ENCODE measurements at places on chromosomes 12 and 14.

GRCh38 chr12:66132408-66132807 lies 1.9 kb upstream of the LLPH start:
- no peak for DNase-seq

DNA sequence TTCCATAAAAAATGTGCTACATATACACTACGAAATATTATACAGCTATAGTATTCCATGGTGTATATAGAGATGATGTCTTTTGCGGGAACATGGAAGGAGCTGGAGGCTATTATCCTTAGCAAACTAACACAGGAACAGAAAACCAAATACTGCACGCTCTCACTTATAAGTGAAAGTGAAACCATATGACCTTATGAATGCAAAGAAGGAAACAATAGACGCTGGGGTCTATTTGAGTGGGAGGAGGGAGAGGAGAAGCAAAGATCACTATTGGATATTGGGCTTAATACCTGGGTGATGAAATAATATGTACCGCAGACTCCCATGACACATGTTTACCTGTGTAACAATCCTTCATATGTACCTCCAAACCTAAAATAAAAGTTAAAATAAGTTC lies 142.8 kb downstream of the LRFN5 start:
- no peak for DNase-seq

- no peak for DNase-seq
These were observed 319.2 kb upstream of the DDHD1 start for GRCh38 chr14:53472306-53472705.

GRCh38 chr14:94560291-94560665 lies 964 bp upstream of the SERPINA4 start:
- no peak for DNase-seq

DNA sequence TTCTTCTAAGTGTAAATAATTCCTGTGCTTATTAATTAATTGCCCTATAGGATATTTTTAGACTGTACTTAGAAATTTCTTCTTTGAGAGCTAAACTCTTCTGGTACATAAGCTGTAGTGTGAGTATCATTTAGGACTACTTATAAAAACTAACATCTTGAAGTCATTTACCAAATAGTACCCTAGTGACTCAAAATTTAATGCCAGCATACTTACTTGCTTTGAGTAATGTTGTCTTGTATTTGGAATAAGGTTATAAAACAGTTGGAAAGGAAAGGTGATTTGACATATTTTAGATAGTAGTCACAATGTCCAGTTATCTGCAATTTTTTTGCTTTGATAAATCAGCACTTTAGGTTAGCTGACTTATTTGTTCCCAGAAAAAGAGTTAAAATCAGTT lies 39.1 kb downstream of the SPATA7 start:
- no peak for DNase-seq

DNA sequence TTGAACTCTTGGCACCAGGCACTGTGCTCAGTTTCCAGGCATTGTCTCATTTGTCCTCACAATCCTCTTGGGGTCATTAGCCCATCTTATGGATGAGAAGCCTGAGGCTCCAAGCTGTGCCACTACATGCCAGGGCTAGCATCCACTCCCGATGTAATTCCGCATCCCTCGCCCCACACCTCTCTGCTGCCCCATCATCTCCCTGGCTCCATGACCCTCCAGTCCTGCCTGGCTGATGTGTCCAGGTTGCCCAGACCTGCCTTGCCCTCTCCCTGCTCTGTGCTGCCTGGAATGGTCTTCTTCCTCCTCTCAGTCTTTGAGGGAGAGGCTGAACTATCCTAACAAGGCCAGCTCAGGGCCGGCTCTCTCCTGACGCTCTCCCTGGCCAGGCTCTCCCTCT lies 27.5 kb downstream of the PIGH start:
- no peak for DNase-seq

DNA sequence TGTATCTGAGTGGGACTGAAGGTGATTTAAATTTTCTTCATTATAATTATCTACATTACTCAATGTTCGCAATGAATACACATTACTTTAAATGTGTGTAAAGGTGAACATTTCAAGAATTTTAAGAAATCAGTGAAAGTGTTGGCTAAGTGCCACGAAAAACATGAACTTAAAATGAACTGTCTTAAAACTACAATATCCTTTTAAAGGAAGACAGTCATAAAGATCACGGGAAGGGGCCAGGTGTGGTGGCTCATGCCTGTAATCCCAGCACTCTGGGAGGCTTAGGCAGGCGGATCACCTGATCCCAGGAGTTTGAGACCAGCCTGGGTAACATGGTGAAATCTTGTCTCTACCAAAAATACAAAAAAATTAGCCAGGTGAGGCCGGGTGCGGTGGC lies 11.2 kb downstream of the MOK start:
- no peak for DNase-seq

DNA sequence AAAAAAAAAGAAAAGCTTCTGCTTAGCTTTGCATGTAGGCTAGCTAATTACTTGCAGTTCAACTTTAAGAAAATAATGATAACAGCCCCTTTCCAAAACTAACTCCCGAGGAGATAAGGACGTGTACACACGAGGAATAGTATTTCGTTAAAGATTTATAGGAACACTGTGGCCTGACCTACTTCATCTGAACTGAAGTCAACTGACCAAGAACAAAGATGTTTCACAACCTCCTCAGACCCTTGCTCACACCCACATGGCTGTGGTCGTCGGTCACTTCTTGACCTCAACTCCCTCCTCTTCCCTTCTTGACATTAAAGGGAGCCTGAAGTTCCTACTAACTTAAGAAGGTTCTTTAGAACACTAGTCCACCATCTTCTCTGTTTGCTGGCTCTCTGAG lies 25.3 kb upstream of the FAM181A start:
- DNase-seq: no peak

- no peak for DNase-seq
These were observed 9.2 kb downstream of the MYO1A start for GRCh38 chr12:57040750-57041149.

- DNase-seq: no peak
These were observed 174.6 kb downstream of the ETV6 start for GRCh38 chr12:11824069-11824468.

- no peak for DNase-seq
These were observed 48.2 kb downstream of the PPM1H start for GRCh38 chr12:62886796-62887195.

DNA sequence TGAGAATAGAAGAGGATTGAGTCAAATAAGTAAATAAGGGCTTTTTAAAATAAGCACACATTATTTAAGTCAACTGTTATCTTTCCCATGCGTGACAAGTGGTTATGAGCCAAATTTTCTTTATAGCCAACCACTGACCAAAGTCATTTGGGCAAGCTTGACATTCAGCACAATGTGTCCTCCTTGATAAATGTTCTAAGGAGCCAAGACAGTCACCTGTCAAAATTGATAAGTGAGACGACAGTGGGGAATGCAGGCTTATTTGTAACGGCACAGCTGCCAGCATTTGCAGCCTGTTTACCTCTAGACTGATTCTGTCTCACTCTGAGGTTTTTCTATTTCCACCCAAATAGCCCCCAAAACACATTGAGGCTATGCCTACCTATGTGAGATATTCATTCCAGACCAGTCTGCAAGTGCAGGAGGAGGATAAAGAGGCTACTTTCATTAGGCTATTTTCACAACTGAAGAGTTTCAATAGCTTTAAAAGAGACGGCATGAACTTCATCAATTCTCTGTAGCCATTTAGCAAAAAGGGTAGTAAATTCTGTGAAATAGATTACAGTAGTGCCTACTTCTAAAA lies 339.5 kb downstream of the PDZRN4 start:
- DNase-seq: no peak

- DNase-seq: no peak
These were observed 8.0 kb upstream of the NANOGNB start for GRCh38 chr12:7756993-7757392.

- DNase-seq: no peak
These were observed 980.0 kb downstream of the TMTC2 start for GRCh38 chr12:83666690-83667089.

- no peak for DNase-seq
These were observed 180.3 kb downstream of the DICER1 start for GRCh38 chr14:94977016-94977415.

- no peak for DNase-seq
These were observed 433 bp downstream of the COX16 start for GRCh38 chr14:70359076-70359424.

DNA sequence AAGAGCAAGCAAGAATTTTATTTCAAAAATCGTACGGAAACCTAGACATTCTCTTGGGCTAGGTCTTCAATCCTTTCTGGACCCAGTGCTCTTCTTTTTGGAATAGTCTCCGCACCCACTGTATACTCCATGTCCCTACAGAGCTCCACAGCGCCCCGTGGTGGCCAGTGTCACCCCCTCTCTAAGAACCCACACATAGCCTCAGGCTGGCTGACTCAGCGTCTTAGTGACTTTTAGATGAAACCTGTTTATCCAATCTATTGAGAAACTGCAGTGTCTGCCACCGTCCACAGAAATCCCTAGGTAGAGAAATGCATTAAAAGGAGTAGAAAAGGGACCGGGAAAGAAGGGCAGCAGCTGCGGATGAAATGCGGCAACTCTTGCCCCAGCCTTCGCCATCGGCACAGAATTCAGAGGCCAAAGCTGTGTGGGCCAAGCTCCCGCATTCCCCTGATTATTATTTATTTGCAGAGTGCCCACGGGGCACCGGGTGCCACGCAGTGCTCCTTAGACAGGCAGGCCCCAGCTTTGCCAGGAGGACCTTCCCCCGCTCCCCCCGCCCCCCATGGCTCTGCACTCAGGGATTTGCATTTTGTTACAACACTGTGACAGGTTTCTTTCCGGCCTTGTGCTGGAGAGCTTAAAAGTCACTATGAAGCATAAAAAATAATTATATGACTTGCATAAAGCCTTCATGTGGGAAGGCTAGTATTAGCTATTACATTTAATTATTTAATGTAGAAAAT lies 170.1 kb upstream of the FKBP4 start:
- DNase-seq: no peak

DNA sequence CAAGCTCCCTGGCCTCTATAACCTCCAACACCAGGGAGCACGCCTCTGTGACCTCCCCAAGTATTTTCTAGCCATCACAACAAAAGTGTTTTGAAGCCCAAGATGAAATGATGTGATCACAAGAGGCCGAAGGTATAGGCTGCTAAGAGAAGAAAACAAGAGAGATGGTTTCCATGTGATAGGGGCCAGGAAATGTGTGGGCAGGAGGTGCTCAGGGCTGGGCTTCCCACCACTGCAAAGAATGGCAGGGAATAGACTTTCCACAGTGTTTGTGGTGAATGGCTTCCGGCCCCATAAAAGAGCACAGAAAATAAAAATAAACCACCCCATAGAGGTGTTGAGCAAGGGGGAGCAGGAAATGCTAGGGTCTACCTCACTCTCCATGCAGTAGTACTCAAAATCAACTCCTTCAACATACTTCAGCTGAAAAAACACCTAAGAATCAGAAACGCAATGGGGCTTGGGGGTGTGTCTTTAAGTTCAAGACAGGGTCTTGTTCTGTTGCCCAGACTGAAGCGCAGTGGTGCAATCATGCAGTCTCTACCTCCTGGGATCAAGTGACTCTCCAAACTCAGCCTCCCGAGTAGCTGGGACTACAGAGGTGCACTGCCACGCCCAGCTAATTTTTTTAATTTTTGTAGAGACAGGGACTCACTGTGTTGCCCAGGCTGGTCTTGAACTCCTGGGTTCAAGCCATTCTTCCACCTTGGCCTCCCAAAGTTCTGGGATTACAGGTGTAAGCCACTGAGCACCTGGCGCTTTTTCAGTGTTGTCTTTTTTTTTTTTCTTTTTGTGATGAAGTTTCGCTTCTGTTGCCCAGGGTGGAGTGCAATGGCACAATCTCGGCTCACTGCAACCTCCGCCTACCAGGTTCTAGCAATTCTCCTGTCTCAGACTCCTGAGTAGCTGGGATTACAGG lies 27.1 kb downstream of the DAD1 start:
- DNase-seq: no peak

GRCh38 chr12:122851820-122852219 lies 16.6 kb downstream of the HIP1R start:
- no peak for DNase-seq

DNA sequence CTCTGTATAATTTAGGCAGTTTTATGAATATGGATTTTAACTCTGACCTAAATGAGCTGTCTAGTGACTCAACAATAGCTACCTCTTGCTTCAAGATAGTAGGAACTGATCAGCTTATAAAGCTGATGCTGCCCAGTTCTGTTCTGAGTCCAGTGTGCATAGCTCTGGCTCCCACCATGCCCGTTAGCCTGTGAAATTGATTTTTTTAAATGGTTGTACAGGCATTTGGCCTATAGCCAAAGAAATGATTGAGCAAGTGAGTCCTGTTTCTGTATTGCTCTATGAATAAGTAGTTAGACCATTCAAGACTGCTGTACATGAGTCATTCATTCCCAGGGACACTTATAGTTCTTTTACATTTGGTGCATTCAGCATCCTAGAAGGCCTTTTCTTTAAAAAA lies 36.4 kb downstream of the SAMD4A start:
- no peak for DNase-seq

DNA sequence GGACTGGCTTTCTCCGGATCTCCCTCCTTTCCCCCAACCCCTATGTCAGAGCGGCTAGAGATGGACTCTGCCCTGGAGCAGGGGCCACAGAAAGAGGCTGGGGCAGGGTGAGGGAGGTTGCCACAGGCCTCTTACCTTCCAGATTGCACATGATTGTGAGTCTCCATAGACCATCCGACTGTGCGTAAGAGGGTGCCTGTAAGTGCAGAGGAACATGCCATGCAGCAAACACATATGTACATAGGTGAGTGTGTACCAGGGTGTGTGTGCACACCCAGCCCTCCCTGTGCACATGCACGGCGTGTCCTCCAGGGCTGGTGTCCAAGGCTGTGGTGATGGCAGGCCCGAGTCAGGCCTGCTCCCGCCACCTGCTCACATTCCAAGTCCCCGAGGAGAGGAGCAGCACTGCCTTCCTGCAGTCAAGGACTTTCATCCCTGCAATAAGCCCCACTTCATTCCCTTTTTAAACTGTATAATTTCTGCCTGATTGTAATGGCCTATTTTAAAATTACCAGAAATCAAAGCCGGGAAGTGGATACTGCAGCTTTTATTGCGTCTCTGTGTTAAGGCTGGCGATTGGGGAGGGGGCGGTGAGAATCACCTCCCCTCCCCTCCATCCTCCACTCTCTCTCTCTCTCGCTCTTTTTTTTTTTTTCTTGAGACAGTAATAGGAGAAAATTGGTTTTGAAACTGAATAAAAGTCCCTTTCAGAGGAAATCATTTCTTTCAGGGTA lies 28.5 kb downstream of the FAM222A start:
- DNase-seq: no peak

DNA sequence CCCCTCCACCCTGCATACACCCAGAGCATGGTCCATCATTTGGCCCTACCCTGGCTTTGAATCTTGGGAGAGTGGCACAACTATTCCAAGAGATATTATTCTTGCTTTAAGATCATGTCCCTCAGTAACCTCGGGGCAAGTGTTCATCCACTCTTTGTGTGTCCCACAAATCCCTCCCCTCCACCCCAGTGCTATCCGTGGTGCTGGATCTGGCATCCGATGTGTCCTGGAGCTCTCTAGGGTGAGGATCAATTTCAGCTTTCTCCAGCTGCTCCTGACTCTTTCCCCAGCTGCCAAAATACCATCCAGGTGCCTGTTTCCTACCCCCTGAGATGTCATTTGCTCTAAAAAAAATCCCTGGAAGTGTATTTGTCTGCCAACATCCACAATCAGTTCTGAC lies 64.8 kb upstream of the CMKLR1 start:
- no peak for DNase-seq

Measured in activated CD4-positive, CD25-positive, alpha-beta regulatory T cell (primary cell).